ENCODE measurements at places on chromosomes 2 and 18. TPM values are rescaled to one million over a fixed set of nuclear protein-coding genes. Genes with fewer than 3 reads are reported as not detected.

DNA sequence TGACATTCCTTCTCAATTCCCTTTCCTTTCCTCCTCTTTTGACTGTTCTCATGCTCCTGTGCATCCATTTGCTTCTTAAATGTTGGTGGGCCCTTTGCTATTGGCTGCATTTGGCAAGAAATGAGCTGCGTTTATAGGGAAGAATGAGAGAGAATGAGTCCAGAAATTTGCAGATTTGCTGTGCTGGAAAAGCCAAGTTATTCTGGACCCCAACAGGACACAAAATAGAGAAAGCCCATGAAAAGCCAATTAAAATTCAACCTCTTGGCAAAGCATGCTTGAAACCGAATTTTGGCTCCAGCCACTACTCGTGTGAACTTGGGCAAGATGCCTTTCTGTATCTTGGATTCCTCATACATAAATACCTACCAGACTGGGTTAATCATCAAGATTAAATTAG is 1.3 kb upstream of the SCLY start:
- no peak for DNase-seq

DNA sequence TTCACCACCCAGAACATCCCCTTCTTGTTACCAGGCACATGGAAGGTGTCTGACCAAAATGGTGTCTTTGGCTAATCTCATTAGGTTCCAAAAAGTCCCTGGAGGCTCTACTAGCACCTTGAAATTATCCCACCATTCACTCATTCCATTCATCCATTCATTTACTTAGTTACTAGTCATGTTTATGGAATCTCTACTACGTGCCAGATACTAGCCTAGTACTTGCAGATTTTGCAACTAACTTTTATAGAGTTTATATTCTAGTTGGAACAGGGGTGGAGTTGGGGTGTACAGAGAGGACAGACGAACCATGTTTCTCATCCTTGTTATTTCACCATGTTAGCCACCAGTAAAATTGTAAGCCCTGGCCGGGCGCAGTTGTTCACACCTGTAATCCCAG is 4.0 kb upstream of the NOP58 start:
- DNase-seq, result no peak

The ALLC gene
- not detected for polyA plus RNA-seq

The MFF gene
- polyA plus RNA-seq, result 91.7 TPM

DNA sequence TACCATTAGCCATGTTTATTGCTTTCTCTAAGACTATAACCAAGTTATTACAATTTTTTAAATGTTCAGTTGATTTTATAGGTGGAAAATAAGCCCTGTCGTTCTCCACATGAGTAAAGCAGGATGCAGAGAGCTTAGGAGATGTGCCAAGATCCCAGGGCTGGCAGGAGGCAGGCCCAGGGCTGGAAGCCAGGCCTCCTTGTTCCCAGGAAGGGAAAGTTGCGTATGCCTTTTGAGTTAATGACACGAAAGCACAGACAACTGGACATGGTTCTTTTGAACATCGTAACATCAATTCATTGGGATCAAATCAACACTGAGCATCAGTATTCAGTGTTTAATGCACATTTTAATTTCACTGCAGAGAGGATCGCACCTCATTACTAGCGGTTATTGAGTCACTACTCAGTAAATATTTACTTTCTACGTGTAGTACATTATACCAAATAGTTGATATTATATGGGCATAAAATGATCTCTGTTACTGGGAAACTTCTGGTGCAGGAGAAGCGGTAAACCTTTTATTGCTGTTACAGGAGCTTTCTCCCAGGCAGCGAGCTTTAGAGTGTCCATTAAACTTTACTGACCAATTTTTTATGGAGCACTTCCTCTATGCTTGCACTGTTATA is 60.0 kb downstream of the RNF144A start:
- DNase-seq, result no peak

GRCh38 chr18:45677276-45677807 is 46.6 kb upstream of the SLC14A1 start:
- DNase-seq, result no peak
